ENCODE measurements at places on chromosomes 12 and 14.

DNA sequence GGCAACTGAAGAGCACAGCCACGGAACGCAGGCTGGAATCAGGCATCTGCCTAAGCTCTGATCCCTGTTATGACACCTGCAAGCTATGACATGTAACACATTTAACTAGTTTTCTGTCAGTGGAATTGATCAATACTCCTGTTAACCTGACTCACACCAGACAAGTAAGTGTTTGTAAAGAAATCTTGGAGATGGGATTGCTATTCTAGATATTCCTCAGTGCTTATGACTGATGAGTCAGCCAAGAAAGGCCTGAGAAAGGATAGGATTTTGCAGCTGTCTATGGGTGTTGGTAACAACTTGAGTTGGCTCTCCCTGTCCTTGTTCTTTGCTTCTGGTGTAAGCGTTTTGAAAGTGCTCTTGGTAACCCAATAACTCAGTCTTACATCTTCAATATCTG lies 110.5 kb downstream of the GPR135 start:
- peak; percentile 61 for ATAC-seq

DNA sequence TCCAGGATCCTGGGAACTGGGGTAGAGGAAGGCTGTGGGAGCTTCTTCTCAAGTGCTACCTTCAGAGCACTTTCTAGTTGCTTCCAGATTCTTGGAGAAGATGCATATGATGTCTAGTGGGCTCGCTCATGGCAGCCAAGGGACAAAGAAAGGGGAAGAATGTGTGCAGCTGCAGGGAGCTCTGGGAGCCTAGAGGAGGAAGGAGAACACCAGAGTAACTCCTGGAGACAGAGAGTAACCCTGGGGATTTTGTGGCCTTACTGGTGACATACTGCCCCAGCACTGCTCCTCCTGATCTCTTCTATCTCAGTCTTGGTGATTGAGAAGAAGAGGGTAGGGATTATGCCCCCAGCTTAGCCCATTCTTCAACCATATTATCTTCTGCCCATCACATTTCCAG lies 10.3 kb upstream of the SP7 start:
- ATAC-seq: no peak

DNA sequence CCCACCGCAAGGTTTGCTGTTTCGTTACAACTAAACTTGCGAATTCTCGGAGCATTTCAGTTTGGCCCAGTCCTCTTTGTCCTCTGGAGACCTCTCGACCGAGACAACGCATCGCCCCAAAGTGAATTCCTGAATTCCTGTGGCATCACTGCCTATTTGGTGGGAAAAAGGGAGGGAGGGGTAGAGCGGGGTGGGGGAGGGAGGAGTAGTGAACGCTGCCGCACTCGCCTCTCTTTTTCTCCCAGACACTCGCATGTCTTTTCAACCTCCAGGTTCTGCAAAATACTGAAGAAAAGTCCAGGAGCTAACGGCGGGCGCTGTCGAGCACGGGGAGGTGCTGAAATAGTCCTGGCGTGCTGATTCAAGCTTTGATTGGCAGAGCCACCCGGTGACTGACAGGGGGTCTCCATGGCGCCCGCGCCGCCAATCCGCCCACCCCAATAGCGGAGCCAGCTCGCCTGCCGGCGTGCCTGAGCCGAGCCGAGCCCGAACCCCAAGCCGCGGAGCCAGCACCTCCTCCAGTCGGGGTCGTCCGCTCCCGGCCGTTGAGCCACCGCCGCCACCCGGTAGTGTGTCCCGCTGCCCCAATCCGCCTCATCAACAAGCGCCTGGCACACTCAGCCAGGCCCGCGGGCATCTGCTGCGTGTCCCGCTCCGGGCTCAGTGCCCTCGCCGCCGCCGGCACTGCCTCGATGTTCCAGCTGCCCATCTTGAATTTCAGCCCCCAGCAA lies at the start of gene SIX6:
TSS of gene SIX6 (plus strand) at position 440 of the 731 bp plus-strand sequence. CDS start at position 693, 253 bp downstream.
- ATAC-seq: peak; percentile 16

- ATAC-seq: no peak
Observed at GRCh38 chr12:22306311-22306710, 28.2 kb downstream of the ST8SIA1 start.

DNA sequence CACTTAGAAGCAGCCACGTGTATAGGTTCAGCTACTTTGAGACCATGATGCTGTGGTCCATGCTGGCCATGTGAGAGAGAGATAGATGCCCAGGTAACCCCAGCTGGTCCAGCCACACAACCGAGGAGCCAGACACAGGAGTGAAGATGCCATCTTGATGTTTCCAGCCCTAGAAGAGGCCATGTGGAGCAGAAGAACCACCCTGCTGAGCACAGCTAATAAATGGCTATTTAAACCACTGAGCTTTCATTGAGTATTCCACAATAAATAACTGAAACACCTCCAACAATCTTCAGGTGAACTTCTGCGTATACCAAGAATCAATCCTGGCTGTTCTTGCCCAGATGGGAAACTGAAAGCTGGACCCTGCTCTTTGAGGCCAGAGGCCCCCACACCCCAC lies 84.0 kb upstream of the GSC start:
- ATAC-seq: no peak

DNA sequence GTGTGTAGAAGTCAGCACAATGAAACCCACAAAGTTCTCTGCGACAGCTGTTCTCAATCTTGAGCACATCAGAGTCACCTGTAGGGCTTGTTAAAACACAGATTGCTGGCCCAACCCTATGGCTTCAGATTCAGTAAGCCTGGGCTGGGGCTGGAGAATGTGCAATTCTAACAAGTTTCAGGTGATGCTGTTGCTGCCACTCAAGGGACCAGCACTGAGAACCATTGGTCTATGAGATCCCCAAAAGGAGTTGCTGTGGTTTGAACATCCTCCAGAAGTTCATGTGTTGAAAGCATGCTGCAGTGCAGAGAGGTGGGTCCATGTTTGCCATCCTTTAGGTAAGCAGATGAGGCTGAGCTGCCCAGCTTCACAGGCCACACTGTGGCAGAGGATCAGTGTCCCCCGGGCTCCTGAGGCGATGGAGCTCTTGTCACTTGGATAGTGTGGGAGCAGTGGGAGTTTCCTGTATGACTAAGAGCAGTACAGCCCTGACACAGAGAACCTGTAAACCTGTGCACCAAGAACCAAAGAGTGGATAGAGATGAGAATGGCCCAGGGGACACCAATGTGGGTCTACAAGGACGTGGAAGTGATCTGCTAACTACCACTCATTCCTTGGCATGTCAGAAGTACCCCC lies 8.0 kb upstream of the RTRAF start:
- ATAC-seq: no peak

DNA sequence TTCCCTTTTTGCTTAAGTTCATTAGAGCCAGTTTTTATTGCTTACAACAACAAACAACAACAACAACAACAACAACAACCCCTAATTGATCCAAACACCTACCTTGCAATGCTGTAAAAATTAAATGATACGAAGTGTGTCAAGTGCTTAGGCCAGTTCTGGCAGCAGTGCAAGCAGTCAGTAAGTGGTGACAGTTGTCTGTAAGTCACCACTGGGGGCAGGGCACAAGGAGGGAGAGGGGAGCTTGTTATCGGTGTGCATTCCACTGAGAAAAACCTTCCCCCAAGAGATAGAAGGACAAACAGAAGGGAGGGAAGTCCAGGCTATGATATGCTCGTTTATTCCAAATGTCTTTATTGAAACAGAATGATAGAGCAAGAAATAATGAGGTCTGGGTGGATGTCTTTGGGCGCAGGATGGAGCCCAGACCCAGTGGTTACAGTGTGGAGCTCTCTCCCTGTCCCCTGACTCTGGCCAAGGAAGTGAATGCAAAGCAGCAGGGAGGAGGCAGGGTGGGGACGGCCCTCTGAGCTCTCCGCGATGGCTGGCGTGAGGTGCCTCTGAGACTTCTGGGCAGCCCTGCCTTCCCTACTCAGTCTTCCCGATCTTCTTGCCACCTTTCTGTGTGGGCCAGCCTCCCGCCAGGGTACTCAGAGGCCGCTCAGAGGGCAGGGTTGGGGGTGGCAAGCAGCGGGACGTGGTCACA lies 6.5 kb downstream of the SLC22A17 start:
- no peak for ATAC-seq

DNA sequence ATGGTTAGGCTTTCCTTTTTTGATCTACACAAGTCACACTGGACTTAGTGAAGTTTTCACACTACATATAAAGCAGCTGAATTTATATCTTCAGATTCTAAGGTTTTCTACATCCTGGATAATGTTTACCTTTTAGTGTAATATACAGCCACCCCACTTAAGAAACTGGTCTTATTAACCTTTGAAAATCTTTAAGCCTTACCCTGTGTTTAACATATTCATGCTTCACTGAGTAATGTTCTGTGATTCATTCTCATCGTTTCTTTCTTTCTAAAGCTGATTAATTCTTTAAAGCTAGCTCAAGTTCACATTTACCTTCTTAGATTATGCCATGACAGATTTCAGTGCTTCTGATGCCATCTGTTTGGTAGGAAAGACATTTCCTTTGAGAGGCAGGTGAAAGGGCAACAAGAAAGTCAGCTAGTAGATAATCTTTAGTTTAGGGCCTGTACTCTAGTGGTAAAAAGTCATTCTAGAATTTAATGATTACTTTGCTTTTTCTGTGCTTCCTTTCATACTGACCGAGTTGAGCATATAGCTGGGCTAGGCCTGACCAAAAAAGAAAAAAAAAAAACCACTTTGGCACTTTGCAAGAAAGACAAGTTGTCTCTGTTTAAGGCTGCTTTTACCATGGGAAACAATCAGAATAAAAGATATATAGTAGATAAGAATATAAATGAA lies 690.9 kb upstream of the FBXO33 start:
- ATAC-seq: no peak

DNA sequence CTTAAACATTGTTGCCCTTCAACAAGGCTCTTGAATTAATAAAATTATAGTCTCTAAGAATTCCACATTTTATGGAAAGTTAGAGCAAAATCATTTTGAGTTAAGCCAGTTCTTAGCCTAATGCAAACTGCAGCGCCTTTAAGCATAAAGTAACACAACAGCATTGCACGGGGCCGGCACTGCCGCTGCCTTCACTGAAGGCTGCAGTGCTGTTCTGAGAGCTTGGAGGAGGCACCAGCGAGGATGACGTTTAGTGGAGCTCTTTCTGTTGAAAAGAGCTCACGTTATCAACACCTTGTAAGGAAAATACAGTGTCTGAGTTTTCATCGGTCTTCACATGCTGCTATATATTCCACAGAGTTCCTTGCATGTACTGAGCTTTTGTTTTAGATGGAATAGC lies 38.3 kb upstream of the DYNC1H1 start:
- no peak for ATAC-seq

DNA sequence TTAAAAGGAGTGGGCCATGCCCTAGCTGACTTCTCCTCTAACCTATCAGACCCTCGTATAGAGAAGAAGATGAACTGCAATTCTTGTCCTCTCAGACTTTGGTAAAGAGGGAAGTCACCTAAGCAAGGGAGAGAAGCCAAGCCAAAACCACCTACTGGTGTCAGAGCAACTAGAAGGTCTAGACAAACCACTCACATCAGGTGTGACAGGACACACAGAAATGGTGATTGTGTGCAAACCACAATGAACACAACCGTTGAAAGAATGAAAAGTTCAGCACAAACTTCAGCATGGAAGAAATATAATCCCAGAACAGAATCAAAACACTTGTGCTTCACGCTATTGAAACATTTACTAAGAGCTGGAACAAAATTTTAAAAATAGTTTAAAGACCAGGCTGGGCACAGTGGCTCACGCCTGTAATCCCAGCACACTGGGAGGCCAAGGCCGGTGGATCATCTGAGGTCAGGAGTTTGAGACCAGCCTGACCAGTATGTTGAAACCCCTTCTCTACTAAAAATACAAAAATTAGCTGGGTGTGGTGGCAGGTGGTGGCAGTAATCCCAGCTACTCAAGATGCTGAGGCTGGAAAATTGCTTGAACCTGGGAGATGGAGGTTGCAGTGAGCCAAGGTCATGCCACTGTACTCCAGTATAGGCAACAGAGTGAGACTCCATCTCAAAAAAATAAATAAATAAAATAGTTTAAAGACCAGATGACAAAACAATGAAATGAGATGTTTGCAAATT lies 56.2 kb upstream of the NTF3 start:
- no peak for ATAC-seq

DNA sequence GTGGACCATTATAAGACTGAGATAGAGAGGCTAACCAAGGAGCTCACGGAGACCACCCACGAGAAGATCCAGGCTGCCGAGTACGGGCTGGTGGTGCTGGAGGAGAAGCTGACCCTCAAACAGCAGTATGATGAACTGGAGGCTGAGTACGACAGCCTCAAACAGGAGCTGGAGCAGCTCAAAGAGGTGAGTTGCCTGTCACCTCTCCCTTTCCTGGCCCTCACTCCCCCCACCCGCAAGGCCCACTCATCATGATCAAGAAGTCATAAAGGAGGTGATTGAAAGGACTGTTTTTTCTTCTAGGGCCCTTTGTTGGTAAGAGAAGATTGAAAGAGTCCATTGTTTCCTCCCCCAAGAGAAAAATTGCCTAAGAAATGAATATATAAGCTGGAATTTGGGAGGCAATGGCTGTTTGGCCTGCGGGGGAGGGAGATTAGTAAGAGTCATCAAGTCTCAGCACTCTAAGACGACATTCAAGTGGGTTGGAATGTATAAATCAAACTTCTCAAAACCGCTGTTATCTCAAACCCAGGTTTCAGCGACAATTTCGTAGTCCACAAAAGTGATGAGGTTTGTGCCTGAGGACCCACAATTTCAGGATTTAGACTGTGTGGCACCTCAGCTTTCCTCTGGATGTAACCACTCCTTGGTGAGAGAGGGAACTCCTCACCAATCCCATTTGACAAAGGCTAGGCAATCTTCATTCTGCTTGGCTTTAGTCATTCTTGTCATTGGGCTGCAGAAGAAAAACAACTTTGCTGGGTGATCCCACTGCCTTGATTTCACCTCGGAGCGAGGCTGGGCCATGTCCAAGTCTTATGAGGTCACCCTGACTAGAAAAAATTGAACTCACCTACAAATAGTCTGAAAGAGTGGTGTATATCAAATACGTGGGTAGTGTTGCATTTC lies 966 bp downstream of the BICD1 start:
- no peak for ATAC-seq
